Cardiac muscle cell (in vitro differentiated cells and primary cell): ENCODE measurements at places on chromosomes 4 and X. TPM values are rescaled to one million over a fixed set of nuclear protein-coding genes. Genes with fewer than 3 reads are reported as not detected.
A peak's percentile ranks its signal among the peaks of the same experiment; 100 is the strongest.

GRCh38 chr4:75030649-75031235 lies 97.8 kb downstream of the PARM1 start:
- no peak for DNase-seq

The IQSEC2 gene
- 14.3 and 23.3 TPM in 2 replicates for polyA plus RNA-seq

GRCh38 chrX:150362599-150363481 lies at the start of gene MAMLD1:
MAMLD1 (plus strand) TSS chrX:150363317; CDS start chrX:150445517, 82,200 bp downstream.
- peak; percentile 37 for DNase-seq

The NLRP2B gene
- 0.24 TPM in 1 of 2 replicates, not detected in the other for polyA plus RNA-seq

The SAGE1 gene
- polyA plus RNA-seq = not detected in 2 replicates

DNA sequence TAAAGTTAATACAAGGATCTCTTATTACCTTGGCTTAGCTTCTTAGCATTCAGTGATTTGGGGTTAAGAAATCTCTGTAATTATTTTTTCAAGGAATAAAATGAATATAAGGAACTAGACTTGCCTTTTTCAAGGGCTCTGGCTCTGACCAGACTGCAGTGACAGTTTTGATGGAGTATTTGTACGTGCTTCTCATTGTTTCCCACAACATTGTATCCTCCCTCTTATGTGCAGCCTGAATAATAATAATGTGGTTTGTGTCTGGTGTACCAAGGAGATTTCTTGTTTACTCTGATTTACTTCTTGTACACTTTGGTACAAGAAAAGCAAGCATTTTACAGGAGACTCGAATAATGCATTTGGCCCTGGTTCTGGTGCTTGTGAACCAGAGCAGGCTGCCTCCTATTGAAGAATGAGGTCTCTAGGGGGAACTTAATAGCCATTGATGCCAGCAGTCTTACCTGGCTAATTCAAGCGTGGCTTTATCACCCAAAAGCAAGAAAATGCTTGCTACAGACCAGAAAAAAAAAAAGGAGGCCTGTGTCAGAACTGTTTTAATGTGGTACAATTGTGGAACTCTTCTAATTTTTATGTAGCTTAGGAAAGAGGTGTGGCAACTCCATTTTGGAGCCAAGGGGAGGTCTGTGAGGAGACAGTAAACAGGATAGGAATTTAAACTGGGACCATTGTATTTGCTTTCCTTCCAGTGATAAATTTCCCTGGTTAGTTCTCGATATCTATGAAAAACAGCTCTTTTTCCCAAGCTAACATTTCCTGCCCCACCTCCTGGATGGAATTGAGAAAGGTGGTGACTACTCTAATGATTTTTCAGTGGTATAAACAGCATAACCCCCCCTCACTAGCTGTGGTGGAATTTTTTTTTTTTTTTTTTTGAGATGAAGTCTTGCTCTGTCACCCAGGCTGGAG lies 5.6 kb downstream of the OTC start:
- no peak for DNase-seq

DNA sequence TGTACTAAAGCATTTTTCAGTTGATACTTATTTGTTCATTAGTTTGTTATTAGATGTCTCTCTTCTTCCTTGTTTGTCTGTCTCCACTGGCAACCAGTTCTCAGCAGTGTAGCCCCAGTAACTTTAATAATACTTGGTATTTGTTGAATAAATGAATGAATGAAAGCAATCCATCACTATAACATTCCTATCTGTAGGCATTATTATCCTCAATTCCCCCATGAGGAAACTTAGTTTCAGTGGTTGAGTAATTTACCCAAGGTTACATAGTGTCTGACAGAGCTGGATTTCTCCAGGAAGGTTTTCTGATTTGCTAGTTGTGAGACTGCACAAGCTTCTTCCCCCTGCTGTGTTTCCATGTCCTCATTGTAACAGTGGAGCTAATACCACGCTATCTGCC lies 27.8 kb upstream of the MAOB start:
- DNase-seq = no peak

- DNase-seq = no peak
These were observed 255.5 kb upstream of the PITX2 start for GRCh38 chr4:110878413-110878812.

DNA sequence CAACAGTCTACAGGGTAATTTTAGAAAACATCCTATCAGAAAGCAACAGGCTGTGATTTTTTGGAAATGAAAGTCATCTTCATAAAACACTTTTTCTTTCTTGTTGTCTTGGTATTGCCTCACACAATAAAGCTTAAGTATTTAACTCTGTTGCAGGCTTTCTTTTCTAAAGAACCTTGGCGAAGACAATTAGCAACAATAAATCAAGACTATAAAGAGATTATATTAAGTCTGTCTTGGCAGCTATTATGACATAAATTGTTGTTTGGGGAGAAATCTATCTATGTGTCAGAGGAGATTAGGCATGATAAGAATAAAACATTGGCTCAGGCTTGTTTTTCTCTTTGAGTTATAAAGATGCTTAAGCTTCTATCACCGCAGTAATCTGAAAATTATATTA lies 1774.8 kb downstream of the ARAP2 start:
- DNase-seq = no peak

The SOD3 gene
- 26.9 and 30.2 TPM in 2 replicates for polyA plus RNA-seq

The CFAP99 gene
- polyA plus RNA-seq = 0.10 TPM in 1 of 2 replicates, not detected in the other

DNA sequence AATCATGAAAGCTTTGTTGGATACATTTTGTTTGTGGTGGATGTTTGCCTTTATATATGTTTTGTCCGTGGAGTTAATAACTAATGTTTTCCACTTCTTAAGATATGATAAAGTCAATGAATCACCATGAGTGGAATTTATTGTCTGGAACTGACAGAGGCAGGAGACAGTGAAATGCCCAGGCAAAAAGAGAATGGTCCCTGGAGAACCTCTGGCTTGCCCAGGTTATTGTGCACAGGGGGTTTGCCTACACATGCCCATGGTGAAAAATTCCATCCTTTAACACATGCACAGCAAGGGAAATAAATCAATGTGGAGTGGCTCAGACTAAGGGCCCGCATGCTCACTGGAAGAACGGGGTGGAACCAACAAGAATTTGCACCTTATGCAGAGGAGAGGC lies 964.3 kb upstream of the GRIA3 start:
- DNase-seq = no peak

GRCh38 chr4:155582041-155582440 lies 84.6 kb upstream of the GUCY1A1 start:
- DNase-seq = no peak

GRCh38 chrX:39196192-39197102 lies 395.2 kb downstream of the MID1IP1 start:
- DNase-seq = peak; percentile 36

DNA sequence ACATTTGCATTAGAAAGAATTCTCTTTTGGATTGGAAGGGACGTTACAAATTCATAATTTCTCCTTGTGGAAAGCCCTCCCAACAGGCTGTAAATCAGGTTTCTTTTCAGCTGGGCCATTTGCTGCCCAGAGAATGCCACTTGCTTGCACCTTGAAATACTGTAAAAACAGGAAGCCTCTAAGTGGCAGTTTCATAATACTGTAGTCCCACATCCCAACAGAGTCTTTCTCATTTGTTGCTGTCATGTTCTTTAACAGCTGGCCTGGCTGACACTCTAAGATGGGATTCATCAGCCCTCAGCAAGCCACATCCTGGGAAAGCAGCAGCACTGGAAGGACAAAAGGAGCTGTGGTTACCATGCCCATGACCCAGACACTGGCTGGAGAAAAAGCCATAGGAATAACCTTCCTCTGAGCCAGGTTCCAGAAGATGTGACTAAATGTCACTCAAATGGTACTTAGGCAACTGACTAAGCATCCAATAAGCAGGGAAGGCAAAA lies 221.9 kb upstream of the MBNL3 start:
- DNase-seq = no peak

- no peak for DNase-seq
These were observed 47.1 kb upstream of the GBA3 start for GRCh38 chr4:22645481-22646182.

The GSX2 gene
- polyA plus RNA-seq = not detected in 2 replicates

- DNase-seq = no peak
These were observed 426.5 kb upstream of the PABPC4L start for GRCh38 chr4:134628066-134628465.

The PDK3 gene
- polyA plus RNA-seq = 65.3 and 72.5 TPM in 2 replicates

DNA sequence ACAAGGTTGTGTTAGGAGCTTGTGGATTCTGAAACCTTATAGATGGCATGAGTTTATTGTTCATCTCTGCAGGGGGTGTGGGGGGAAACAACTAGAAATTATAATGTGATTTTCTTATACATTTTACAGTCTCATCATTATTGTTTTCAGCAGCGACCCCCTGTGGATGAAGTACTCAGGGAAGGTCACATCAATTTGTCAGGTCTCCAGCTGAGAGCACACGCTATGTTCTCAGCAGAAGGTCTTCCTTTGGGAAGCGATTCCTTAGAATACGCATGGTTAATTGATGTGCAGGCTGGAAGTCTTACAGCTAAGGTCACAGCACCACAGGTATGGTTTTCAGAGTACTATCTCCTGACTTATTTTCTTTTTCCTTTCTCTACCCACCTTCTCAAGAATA lies 72.2 kb downstream of the BLTP1 start:
- peak; percentile 21 for DNase-seq

DNA sequence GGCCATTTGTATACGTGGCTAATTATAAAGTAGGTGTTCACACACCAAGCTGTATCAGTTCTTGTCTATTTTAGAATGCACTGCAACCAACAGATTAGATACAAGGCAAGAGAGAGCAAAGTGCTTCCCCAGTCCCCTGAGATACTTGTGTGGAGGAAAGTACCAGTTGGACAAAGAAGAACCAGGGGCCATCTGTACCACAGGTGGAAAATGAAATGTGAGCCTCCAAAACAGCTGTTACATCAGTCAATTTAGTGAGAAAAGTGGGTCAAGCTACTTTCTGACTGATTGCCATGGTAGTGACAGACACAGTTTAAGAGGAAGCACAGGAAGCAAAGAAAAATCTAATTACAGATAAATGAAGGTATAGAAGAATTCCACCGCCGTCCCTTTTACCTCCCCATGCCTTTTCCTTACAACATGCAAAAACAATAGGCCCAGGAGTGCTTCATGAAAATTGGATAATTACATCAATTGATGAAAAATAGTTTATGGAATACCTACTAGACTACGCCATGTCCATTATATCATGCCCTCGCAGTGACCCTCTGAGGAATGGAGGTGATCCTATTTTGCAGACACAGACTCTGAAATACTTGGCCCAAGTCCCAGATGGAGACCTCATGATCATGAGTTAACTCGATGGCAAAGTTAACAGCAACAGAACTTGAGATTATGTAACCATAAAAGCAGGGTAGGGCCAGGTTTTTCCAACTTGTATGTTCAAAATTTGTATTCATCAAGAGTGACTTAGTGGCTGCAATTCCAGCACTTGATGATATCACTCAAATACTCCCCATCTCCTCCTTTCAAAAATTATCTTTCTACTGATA lies 15.8 kb downstream of the SMPX start:
- no peak for DNase-seq

- peak; percentile 94 for DNase-seq
These were observed 162.3 kb upstream of the MAMLD1 start for GRCh38 chrX:150200820-150201287.

GRCh38 chrX:15594371-15594770 lies 6.4 kb downstream of the ACE2 start:
- no peak for DNase-seq
